ENCODE measurements at places on chromosomes 13 and 19.

DNA sequence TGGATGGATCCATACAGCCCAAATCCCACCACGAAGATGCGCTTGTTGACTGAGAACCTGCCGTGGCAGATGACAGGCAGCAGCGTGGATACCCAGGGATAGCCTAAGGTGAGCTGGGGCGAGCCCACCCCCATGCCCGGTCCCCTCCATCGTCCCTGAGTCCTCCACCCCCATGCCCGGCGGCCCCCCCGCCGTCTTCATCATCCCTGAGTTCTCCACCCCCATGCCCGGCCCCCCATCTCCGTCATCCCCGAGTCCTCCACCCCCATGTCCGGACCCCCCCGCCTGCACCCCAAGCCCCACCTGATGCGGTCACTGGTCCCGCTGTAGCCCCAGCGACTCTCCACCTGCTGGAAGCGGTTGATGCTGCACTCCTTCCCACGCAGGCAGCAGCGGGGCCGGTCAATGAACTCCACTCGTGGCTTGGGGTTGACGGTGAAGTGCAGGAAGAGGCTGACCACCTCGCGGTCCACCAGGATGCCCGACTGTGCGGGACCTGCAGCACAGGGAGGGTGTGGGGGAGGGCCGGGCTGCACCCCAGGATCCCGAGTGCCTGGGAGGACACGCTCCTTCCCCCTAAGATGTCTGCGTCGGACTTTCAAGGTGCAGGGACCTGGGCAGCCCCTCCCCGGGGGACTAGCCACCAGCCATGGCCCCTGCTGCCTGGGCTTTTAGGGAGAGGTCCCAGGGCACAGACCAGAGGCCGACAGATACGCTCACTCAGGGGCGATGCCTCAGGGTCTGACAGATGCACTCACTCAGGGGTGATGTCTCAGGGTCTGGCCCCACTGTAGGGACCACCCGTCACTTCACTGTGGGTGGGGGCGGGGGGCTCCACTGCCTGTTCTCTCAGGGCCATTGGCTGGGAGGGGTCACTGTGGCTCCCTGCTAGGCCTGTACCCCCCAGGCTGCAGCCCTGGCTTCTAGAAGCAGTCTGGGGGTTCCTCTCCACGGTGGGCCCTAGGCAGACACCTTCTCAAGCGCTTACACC, 28.0 kb downstream of the BTBD2 start:
- no peak for DNase-seq

DNA sequence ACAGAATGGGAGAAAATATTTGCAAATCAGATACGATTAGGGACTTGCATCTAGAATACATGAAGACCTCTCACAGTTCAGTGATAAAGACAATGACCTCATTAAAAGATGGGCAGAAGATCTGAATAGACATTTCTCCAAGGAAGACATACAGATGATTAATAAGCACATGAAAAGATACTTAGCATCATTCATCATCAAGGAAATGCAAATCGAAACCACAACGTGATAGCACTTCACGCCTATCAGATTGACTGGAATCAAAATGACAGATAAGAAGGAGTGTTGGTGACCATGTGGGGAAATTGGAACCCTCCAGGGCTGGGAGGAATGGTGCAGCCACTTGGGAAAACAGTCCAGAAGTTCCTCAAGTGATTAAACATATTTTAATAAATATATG, 25.8 kb downstream of the CFAP97D2 start:
- DNase-seq, result no peak

DNA sequence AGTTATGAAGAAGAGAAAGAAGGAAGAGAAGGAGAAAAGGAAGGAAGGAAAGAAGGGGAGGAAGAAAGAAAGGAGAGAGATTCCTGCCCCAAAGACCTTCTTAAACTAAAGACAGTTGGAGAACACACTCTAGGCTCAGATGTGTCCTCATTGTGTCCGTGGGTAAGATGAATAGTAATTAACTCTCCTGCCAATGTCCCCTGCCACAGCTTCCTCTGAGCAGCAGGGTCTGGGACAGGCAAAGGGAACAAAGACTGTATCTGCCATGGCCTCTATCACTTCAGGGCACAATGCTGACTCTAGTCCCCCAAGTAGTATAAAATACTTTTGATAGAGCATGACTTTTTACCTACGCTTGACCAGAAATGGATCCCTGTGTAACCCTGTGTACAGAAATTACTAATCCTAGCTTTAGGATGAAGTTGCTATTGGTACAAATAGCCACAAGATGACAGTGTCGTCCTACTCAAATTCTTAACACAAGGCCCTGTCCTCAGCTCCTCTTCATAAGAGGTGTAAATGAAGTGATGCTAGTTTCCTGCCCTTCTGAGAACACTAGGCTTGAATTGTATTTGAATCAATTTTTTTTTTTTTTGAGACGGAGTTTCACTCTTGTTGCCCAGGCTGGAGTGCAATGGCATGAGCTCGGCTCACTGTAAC, 186.2 kb upstream of the GPR12 start:
- no peak for DNase-seq

DNA sequence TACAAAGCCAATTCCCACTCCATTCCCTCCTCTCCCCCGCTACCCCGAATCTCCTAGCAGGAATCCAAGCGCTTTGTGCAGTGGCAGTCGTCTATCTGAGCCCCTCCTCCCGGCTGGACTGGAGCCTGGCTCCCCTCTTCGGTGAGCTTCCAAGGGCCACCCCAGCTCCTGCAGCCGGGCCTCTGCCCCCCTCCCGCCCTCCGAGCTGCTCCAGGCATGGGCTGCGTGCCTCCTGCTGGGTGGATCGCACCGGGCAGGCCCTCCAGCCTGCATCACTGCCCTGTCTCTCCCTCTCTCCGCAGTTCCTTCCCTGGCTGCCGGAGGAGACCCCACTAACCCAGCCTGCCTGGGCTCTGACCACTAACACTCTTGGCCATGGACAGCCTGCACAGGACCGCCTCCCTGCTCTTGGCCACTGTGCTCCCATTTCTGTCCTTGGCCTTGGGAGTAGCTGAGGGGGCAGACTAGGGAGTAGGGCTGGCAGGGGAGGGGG, 12.9 kb upstream of the LENG8 start:
- DNase-seq, result peak; percentile 50
